Substantia nigra (tissue), 51 donors: ENCODE measurements at places on chromosomes 1 and 21.

GRCh38 chr1:21077085-21077484 lies 99.6 kb downstream of the EIF4G3 start:
- no peak for DNase-seq

- DNase-seq = no peak
Observed at GRCh38 chr1:7019510-7019909, 234.3 kb downstream of the CAMTA1 start.

- no peak for DNase-seq
Observed at GRCh38 chr1:84743896-84744295, 53.6 kb upstream of the SSX2IP start.

DNA sequence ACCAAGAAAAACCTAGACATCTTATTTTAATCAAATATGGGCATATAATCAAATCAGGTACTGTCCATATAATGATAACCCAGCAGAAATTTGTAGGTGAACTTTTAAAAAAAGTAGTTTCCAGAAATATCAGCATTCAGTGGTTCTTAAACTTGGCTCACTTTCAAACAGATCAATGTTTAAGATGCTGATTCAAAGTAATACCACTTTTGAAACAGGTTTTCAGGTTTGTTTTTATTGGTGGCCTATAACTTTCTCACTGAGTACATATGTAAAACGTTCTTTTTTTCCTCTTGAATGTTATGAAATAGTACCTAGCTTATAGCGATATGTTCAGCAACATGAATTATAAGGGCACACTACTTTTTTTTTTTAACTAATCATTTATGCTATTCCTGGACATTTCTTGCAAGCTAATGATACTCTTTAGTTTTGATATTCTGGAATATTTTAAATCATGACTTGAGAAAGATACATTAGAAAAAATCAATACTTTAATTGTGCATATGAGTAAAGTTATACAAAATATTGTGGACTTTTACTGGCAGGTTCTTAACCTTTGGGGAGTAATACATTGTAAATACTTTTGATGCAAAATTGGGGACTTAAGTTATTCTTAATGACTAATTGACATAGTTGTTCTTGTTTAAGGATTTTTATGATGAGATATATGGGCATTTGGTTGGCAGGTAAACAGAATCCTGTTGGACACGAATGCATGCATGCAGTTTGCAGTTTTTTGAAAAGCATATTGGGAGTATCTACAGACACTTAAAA lies 3.0 kb downstream of the NFIA start:
- no peak for DNase-seq

- DNase-seq = no peak
Observed at GRCh38 chr1:57727121-57727520, 303.3 kb upstream of the DAB1 start.

- DNase-seq = no peak
Observed at GRCh38 chr1:206535853-206536188, 28.5 kb downstream of the RASSF5 start.

- no peak for DNase-seq
Observed at GRCh38 chr1:3004285-3005205, 16.7 kb upstream of the ACTRT2 start.

- no peak for DNase-seq
Observed at GRCh38 chr1:118116909-118117308, 68.1 kb downstream of the SPAG17 start.

DNA sequence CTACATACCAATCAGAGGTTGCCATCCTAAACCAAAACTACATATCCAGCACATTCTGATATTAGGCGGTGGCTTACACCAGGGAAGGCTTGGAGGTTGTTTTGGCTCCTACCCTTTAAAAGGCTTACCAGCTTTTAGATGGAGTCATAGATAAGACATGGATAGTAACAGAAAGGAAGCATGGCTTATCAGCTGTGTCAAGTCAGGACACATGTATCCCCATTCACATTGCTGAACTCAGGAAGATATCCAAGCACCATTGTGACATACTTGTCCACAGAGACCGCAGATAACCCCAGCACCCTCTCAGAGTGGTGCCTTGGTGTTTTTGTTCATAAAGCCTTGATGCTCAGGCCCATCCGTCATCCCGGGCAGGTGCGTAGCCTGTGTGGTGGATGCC lies 39.7 kb downstream of the ADARB1 start:
- no peak for DNase-seq

DNA sequence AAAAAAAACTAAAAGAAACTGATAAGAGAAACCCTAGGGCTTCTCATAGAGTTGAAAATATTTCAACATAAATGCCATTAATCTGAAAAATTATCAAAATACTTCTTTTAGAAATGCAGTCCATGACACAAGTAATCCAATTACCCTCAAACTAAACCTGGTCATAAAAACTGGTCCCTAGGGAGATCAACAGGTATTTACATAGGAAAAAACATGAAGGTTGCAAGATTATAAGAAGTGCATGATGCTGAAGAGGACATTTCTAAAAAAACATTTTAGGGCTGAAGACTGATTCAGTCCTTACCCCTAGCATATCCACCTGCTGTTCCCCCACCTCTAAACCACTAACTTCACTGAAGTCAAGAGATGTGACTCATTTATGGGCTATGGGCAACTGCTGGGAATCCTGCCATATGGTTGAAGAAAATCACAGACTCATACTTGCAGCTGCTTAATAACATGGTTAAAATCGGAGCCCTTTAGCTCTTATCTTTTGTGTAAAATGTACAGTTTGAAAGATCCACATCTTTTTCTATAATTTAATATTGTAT lies 131.0 kb upstream of the RUNX1 start:
- DNase-seq = no peak

- DNase-seq = peak; percentile 42
Observed at GRCh38 chr1:246971090-246971721, 36.7 kb downstream of the ZNF695 start.

DNA sequence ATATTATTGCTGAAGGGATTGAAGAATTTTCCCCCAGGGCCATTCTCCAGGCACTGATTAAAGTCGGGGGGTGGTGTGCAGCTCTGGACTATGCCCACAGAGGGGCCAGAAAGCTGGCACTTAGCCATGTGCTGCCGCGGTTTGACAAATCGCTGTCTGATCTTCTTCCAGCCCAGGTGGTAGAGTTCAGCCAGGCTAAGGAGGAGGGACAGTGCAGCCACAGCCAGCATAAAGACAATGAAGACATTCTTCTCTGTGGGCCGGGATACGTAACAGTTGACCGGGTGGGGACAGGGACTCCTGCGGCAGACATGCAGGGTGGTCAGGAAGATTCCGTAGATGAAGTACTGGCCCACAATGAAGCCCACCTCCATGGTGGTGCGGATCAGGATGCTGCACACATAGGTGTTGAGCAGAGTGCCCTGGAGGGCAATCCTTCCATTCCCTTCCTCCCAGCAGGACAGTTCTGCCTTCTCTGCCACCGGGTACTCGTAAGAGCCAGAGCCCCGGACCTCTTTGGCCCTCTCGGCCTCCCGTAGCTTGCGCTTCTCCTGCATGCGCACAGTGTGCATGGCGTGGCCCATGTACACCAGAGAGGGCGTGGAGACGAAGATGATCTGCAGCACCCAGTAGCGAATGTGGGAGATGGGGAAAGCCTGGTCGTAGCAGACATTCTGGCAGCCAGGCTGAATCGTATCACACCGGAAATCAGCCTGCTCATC lies 1.9 kb downstream of the GJA5 start:
- DNase-seq = no peak

DNA sequence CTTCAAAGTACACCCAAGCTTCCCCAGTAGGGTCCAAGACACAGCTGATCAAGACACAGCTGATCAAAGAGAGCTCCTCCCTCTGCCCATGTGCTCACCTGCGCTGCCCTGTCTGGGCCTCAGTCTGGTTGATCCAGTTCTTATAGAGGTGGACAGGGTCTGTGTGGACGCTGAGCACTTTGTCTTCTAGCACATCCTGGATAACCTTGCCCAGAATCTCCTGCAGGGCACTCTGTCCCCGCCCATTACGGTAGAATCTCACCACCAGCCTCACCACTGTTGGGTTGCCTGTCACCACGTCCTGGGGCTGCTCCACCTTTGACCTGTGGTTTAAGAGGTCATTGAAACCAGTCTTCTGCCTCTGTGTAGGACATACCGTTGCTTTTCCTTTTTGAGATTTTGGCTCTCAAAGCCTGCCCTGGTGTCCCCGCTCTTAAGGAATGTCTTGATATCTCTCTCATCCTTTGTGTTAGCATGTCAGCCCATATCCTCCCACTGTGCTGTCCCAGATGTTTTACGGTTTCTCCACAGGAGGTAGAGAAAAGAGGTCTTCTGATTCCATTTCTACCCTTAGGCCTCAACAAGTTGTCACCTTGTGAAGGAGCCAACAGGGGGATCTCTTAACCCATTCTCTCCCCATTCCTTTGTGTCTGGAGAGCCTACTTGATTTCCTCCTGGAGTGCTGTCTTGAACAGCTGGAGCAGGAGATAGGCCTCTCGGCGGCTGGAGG lies 33.5 kb downstream of the IQGAP3 start:
- no peak for DNase-seq

GRCh38 chr1:56429288-56429687 lies 150.1 kb downstream of the PLPP3 start:
- DNase-seq = no peak

DNA sequence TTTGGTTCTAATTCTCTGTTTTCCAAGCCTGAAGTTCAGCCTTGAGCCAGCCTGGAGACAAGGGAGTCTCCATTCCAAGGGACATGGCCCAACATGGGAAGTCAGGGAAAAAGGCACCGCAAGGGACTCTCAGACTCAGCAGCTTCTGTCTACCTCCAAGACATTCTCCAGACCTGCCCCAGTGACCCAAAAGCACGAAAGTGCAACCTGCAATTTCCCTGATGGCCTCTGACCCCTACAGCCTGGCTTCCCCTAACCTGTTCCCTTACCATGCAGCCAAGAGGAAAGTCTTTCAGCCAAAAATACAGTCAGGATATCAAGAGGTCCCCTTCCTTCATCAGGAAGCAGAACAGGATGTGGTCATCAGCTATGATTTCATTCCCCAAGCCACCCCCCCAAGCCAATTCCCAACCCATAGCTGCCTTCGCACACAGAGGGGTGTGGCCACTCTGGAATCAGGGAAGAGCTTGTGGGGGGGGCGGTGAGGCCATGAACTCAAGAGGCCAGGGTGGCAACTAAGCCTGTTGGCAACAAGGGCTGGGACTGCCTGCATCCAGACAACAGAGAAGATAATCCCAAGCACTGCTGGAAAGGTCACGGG lies 59.2 kb downstream of the TIAM1 start:
- no peak for DNase-seq

- DNase-seq = no peak
Observed at GRCh38 chr21:35057428-35057827, 8.3 kb upstream of the RUNX1 start.

GRCh38 chr1:241237873-241238272 lies 119.1 kb downstream of the RGS7 start:
- no peak for DNase-seq
